Left ventricle myocardium superior (tissue), 1 donor: ENCODE measurements at places on chromosomes 11 and 22. TPM values are rescaled to one million over a fixed set of nuclear protein-coding genes. Genes with fewer than 3 reads are reported as not detected.

GRCh38 chr11:59804061-59804460 is 6.5 kb downstream of the MRPL16 start:
- DNase-seq: no peak

GRCh38 chr22:35462498-35463230 is 62.7 kb downstream of the MCM5 start:
- no peak for DNase-seq

Gene C2CD2L
- total RNA-seq: 9.6 TPM

DNA sequence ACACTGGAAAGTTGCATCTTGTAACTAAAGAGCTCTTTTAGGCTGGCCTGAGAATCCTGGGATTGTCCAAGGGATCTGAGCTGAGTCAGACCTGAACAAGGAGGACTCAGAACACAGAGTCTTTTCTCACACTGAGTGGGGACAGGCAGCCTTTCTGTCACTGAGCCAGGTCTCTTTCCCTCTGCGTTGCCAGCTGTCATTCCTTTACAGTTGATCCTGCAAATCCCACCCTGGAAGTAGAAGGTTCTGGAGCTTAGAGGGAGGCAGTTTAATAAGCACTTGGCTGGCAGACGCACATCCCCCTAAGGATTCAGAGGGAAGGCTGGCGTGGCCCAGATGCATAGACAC is 76.3 kb upstream of the SUSD2 start:
- DNase-seq: peak; percentile 37

- DNase-seq: no peak
Measured at GRCh38 chr22:46276563-46276962, 8.8 kb downstream of the TTC38 start.

DNA sequence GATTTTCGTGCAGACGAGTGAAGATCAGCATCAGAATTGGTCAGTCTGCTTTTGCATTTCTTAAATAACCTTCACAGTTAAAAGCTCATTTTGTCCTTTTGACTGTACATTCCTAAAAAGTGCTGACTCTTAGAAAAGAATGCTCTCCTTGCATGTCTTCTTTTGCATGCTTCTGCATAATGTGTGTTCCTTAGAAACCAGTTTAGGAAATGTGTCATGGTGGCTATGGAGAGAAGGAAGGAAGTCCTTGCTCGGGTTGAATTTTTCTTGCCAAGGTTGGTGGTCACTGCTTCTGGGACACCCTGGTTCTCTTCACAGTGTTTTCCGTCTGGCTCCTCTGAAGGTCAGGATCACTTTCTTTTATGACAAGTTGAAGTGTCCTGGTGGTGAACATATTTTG is 6.8 kb downstream of the AP2A2 start:
- DNase-seq: no peak

DNA sequence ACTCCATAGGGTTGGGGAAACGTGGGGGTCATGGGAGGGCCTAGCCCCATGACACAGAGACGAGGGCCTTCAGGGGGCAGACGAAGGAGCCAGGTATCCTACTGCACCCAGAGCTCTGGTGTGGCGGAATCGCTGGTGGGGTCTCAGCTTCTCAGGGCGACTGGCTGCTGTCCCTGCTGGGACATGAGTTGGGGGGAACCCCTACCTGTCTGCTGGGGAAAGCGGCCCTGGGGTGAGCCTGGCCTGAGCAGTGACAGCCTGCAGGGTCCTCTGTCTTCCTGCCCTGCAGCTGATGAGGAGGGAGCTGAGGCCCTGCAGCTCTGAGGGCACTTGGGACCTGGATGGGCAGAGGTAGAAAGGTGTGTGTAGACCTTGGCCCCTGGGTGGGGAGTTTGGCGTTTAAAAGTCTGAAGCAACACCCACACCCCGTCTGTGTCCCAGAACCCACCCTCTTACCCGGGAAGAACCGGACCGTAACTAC is 33.6 kb upstream of the GRAMD4 start:
- peak; percentile 23 for DNase-seq

- no peak for DNase-seq
Measured at GRCh38 chr11:36620246-36620645, 22.2 kb upstream of the RAG2 start.

- DNase-seq: no peak
Measured at GRCh38 chr22:41015003-41015402, 63.8 kb downstream of the RBX1 start.

- peak; percentile 55 for DNase-seq
Measured at GRCh38 chr11:7538031-7538430, 24.2 kb downstream of the PPFIBP2 start.

Gene NPAS4
- not detected for total RNA-seq

GRCh38 chr11:134365011-134365925 is 33.5 kb downstream of the GLB1L2 start:
- no peak for DNase-seq

GRCh38 chr11:69401715-69402114 is 79.7 kb upstream of the LINC01488 start:
- no peak for DNase-seq

- peak; percentile 78 for DNase-seq
Measured at GRCh38 chr11:64226507-64227051, 505 bp downstream of the NUDT22 start.

- no peak for DNase-seq
Measured at GRCh38 chr11:3955299-3955665, 99.8 kb downstream of the STIM1 start.
